ENCODE measurements at places on chromosomes 1 and 21. TPM values are rescaled to one million over a fixed set of nuclear protein-coding genes. Genes with fewer than 3 reads are reported as not detected.

The PYGO2 gene
- 10.9 TPM for total RNA-seq

The IRF6 gene
- total RNA-seq = 13.2 TPM

The OR2L2 gene
- not detected for total RNA-seq

The SPTA1 gene
- total RNA-seq = not detected

The PROK1 gene
- 4.9 TPM for total RNA-seq

The AMPD1 gene
- not detected for total RNA-seq

The CD1E gene
- not detected for total RNA-seq

The CHI3L1 gene
- 5.4 TPM for total RNA-seq

The TTC34 gene
- total RNA-seq = under 0.01 TPM

The PHLDA3 gene
- 25.2 TPM for total RNA-seq

The CYP2J2 gene
- 4.9 TPM for total RNA-seq

The MASP2 gene
- not detected for total RNA-seq

The NUDT4B gene
- total RNA-seq = 10.9 TPM

The LPAR3 gene
- 17.1 TPM for total RNA-seq

The TRIM58 gene
- 0.99 TPM for total RNA-seq

The CTTNBP2NL gene
- total RNA-seq = 15.2 TPM

The PTCH2 gene
- 0.26 TPM for total RNA-seq

The RGS1 gene
- 0.99 TPM for total RNA-seq

The SHE gene
- 2.6 TPM for total RNA-seq

- DNase-seq = peak; percentile 85
These were observed at the start of gene TMEM51 for GRCh38 chr1:15153184-15153841. Gene TMEM51 (plus strand): TSS chr1:15153747. CDS start chr1:15215088, 61,341 bp downstream.

DNA sequence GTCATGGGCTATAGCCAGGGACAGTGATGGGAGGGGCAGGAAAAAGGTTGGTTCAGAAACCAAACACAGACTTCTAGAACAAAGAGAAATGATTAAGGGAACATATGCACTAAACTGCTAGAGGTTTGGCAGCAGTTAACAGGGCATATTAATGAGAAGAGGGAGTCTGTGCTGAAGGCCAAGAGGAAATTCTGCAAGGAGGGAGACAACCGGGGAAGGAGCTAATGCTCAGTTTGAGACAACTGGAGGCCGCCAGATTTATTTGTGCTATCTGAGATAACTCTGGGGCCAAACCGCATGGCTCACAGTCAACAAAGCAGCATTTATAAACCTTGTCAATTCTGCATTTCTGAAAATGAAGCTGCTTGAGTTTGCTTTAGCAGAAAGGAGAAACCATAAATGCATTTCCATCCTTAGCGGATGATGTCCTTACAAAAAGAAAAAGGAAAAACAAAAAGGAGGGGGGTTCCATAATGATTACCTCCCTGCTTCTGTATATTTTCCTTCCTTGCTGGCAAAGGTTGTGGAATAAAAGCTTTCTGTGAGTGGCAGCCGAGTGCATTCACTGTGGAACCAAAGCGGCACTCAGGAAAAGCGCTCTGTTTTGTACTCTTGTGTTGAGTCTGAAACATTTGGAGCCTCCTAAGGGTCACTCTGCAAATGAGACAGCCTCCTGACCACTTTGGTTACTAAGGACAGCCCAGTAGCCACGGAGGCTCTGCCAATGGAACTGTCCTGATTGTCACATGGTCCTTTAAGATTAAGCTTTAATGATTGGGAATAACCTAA is 70.3 kb downstream of the SIM2 start:
- no peak for DNase-seq

DNA sequence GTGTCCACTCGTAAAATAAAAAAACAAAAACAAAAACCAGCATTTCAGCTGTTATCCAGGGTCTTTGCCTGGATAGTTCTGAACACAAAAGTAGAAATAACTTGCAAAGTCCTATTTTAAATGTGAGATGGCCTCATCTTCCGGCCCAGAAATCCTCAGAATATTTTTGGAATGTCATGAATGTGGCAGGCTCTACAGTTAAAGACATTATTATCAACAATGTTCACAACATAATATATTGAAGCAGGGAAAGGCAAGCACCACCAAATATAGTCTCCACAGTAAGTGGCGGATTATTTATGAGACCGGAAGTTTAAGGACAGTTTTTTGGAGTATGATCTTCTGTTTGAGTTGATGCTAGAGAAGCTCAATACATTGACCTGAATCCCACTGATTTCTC is 1.2 kb upstream of the C1orf198 start:
- DNase-seq = no peak

DNA sequence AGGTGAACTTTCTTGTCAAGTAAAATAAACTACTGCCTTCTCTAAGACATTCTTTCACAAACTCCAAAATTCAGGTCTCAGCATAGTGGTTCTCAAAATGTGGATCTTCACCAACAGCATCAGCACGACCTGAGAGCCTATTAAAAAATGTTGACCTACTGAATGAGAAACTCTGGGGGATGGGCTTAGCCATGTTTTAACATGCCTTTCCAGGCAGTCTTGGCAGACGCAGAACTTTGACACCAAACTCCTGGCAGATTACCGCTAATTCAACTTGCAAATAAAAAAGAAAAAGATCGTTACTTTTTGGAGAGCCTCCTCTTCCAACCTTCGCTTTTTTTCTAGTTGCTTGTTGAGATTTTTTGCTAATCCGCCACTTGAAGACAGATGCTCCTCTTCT is 35.1 kb downstream of the ARHGAP29 start:
- DNase-seq = no peak

DNA sequence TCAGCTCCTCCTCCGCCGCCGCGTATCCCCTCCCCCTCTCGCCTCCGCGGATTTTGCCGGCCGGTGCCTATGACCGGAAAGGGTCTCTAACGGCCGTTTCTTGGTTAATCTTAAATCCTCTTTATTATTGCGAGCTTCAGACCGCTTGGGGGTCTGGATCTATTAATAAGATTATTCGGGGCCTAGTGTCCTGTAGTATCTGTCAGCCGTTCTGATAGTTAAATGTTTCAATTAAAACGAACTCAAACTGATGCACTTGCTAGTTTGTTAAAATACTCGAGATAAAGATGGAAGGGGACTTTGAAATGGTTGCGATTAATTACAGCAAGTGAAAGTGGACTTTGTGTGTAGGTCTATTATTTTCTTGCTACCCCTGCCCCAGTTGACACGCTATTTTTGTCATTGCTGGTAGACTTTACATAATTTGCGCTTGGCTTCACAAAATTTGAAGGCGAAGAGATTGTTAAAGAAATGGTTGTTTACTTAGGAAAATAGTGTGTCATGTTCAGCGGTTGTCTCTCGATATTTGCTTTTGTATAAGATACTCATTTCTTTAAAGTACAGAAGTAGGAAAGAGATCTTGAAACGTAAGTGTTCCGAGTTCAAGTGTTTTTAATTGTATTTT is 779 bp downstream of the SON start:
- DNase-seq = peak; percentile 68

GRCh38 chr1:62314454-62315350 is 4.5 kb downstream of the KANK4 start:
- no peak for DNase-seq

DNA sequence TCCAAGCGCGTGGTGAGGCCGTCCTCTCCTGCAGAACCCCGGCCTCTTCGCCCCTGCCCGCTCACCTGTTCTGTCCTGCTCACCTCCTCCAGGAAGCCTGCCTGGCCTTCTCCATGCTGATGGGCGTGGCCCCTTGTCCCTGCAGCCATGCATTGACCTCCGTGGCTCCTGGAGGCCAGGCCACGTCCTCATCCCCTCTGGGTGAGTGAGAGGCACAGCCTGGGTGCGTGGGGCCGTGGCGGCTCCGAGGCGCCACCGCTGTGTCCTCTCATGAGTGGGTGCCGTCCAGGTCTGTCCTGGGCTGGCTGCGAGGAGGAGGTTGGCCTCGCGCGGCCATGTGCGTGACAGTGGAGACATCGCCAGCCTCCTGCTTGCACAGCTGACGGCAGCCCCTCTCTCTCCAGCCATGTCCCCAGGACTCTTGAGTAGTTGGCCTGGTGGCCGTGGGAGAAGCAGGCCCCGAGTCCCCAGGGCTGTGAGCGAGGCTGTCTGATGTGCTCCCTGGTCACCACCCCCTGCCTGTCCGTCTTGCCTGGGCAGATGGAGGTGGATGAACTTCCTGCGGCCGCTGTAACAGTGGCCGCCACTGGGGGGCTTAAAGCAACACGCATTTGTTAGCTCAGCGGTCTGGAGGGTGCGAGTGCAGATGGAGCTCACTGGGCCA is 58.1 kb downstream of the PRKCZ start:
- no peak for DNase-seq

GRCh38 chr1:78274814-78275213 is 216.0 kb upstream of the PTGFR start:
- DNase-seq = no peak

GRCh38 chr1:85576266-85576641 is 4.3 kb upstream of the CCN1 start:
- no peak for DNase-seq

GRCh38 chr1:82775406-82776000 is 974.8 kb downstream of the ADGRL2 start:
- peak; percentile 52 for DNase-seq

- no peak for DNase-seq
These were observed 106.8 kb downstream of the HHIPL2 start for GRCh38 chr1:222441066-222441465.

- DNase-seq = no peak
These were observed 172.7 kb upstream of the C8B start for GRCh38 chr1:57138432-57139078.

GRCh38 chr1:3879099-3879498 is 21.0 kb downstream of the C1orf174 start:
- no peak for DNase-seq

GRCh38 chr1:242651817-242652216 is 127.3 kb upstream of the PLD5 start:
- DNase-seq = no peak

GRCh38 chr21:42684109-42684916 is 30.9 kb downstream of the PDE9A start:
- no peak for DNase-seq

- DNase-seq = no peak
These were observed 16.4 kb downstream of the WNT4 start for GRCh38 chr1:22126531-22126930.

DNA sequence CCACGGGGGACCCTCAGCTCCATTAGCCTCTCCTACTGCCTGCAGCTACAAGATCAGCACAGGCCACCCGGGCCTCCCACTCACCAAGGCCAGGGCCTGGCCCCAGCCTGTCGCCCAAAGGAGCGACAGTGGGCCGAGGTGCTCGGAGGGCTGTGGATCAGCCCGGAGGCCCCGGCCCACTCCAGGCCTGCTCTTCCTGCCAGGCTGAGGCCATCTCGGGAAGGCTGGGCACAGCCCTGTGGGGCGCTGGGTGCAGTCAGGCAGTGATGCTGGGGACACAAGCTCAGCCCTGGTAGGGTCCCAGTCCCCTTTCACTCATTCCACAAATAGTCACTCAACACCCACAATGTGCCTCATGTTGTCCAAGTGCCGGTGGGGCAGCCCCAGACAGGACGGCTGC is 58.8 kb downstream of the CASZ1 start:
- DNase-seq = no peak

DNA sequence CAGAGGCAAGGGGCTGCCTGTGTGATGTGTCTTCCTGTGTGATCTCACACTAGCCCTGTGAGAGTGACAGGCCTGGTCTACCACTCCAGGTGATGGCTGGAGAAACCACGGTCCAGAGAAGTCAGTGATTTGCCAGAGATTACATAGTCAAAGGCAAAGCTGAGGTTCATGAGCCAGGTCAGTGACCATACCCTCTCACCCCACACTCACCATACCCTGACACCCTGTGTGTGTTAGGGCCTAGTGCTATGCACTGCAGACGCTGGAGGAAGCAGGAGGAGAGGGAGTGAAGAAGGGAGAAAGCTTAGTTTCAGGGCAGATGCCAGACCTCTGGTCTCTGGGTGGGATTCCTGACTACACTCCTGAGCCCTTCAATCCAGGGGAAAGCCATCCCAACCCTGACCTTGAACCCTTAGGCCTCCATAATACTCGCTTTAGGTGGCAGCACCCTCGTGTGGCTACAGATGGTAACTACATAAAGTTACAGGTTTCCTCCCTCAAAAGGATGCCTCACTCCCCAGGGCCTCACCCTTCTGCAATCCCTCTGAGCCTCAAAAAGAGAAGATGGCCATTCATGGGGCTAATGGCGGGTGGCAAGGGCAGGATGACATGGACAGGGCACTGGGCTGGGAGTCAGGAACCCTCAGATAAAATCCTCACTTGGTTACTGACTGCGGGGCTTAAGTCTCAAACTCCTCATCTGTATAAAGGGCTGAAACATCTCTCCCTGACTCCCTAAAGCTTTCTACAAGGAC is 20.8 kb upstream of the SDC3 start:
- DNase-seq = peak; percentile 47

GRCh38 chr1:199226163-199226562 is 587.3 kb downstream of the PTPRC start:
- DNase-seq = no peak

All from body of pancreas (tissue), 4 donors.